ENCODE measurements at places on chromosomes 11 and 22.

DNA sequence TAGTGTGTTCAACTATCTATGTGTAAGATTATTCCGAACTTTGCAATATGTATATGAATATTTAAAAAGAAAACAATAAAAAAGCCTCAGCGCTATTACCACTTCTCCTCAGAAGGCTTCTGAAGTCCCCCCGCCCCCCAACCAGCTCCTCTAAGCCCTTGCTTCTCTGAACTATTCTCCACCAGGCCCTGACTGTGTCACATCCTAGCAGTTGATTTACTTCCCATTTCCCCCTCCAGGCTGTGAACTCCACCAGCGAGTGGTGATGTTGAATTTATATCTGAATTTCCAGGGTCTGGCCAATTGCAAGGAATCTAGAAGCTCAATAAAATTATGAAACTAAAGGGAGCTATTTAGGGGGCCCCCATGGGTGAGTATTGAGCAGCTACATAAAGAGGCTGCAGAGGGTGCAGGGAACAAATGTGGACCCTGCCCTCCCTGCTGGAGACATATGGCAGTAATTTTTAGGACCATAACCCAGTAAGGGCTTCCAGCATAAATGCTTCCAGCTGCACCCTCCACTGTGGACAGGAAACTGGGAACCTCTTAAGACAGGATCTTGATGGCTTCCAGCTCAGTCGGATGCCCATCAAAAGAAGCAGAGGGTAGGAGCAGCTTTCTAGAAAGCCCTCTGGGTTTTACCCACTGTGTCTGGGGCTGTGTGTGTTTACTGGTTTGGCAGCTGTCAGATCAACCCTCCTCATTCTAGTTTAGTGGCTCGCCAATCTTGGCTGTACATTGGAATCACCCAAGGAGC lies 81.4 kb downstream of the TIMP3 start:
- no peak for DNase-seq

GRCh38 chr11:115611343-115611742 lies 107.1 kb upstream of the CADM1 start:
- no peak for DNase-seq

DNA sequence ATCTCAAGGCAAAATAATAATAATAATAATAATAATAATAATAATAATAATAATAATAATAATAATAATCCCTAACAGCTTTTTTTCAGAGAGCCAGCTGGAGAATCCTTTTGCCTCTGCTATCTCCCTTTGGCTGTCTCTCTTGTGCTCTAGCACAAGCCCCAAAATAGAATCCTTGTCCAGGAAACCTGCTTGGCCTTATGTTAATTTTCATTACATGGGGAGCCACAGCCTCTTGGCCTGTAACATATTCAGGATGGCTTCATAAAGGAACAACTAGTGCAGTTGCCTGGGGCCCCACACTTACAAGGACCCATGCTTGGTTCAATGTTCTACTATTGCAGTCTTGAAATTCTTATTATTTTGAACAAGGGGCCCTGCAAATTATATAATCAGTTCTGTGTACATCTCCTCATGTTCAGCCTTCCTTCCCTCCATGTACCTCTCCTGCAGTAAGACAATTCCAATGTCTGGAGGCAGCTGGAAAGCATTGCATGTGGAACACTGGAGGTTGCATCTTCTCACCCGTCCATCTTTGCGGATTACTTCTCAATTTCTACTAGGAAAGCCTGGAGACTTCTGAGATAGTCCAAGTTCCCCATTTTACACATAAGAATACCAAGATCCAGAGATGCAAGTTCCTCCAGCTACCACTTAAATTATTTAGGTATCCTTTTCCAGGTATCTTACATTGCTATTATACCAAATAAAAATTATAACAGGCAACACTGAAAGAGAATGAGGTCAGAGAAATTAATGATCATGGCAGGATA lies 37.8 kb upstream of the SORL1 start:
- DNase-seq: no peak

- DNase-seq: no peak
Observed at GRCh38 chr11:122721964-122722266, 66.4 kb downstream of the UBASH3B start.

DNA sequence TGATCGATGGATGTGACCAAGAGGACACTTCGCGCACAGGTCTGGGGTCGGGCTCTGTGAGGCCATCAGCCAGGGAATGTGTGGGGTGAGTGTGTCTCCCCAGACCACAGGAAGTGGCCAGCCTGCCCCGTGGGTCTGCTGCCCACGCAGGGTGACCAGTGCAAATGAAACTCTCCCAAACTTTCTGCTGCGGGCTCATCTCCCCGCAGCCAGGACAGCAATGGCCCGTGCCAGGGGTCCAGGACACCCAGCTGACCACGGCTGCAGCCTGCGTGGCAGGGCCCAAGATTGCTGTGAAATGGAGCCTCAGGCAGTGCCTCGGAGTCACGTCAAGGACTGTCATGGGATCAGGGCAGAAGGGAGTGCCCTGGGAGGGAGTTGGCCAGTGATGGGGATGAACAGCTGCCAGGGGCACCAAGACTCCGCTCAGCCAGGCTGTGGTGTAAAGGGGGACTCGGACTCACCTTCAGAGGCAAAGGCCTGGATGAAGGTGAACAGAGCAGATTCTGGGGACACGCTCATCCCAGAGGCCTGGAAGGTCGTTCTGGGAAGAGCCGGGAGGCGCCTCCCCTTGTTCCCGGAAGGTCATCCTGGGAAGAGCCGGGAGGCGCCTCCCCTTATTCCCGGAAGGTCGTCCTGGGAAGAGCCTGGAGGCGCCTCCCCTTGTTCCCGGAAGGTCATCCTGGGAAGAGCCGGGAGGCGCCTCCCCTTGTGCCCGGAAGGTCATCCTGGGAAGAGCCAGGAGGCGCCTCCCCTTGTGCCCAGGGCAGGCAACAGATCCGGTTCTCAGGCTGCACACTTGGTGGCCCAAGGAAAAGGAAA lies 252.6 kb downstream of the BRD1 start:
- DNase-seq: no peak

DNA sequence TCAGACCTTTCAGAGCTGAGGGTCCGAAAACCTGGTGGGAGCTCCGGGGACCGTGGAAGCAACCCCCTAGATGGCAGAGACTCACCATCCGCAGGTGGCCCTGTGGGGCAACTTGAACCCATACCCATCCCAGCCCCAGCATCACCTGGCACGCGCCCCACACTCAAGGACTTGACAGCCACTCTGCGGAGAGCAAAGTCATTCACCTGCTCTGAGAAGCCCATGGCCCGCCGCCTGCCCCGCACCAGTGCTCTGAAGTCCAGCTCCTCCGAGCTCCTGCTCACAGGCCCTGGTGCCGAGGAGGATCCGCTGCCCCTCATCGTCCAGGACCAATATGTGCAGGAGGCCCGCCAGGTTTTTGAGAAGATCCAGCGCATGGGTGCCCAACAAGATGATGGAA lies 2.0 kb downstream of the ARHGEF17 start:
- no peak for DNase-seq

DNA sequence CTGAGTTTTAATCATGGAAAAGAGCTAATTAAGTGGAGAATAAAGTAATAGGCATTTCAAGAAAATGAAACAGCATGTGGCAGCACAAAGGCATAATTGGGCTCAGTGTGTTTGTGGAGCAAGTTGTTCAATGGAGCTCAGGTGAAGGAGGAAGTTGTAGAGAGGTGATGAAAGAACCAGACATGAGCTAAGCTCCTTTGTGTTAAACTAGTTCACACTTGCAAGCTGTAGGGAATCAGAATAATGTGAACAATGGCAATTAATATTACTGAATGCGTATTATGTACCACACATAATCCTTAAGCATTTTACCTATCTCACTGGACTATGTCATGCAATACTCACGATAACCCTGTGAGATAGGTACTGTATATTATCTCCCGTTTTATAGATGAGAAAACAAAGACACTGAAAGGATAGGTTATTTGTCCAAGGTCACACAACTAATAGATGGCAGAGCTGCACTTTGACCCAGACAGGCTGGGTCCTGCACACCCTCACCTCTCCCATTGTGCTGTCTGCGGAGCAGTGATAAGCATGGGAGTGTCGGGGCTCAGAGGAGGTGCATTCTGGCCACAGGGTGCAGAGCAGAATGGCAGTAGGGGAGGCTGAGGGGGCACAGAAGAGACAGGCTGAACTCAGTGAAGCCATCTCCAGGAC lies 8.9 kb downstream of the OLFML1 start:
- DNase-seq: no peak

DNA sequence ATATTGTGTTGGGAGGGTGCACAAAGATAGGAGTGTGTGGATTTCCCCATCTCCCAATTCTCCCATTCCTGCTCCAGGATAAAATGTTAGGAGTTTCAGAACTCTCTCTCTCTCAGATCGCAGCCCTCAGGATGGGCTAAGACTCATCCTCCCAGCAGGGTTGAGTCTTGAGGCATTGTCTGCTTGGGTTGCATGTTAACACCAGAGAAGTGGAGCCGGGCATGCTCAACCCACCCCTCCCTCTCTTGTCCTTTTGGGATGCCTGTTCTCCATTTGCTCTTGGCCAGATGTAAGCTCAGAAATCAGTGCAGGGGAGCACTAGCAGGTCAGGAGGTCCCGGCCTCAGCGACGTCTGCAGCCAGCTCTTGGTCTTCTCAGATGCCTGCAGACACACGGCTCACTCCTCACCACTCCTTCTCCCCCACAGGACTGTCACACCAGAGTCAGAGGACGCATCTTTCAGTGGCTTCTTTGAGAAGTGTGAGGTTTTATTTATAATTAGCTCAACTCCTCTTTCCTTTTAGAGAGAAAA lies 1456.5 kb downstream of the TBC1D22A start:
- no peak for DNase-seq

GRCh38 chr11:27300974-27301373 lies 62.0 kb downstream of the CCDC34 start:
- DNase-seq: no peak

DNA sequence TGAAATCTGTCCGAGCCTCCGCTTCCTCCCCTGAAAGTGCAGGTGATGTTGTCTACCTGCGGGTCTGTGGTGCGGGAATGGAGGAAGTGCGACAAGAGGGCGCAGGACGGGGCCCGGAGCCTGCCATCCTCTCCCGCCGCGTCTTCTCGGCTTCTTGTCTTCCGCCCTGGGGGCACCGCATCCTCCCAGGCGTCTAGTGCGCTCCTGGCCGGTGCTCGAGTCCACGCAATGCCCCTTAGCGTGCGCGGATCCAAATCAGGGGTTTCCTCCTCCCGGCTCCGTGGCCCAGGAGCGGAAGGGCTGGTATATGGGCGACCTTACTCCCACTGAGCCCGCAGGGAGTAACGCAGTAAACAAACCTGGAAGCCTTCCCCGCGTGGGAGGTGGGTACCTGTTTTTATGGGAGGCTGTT lies 405 bp downstream of the SFI1 start:
- no peak for DNase-seq

DNA sequence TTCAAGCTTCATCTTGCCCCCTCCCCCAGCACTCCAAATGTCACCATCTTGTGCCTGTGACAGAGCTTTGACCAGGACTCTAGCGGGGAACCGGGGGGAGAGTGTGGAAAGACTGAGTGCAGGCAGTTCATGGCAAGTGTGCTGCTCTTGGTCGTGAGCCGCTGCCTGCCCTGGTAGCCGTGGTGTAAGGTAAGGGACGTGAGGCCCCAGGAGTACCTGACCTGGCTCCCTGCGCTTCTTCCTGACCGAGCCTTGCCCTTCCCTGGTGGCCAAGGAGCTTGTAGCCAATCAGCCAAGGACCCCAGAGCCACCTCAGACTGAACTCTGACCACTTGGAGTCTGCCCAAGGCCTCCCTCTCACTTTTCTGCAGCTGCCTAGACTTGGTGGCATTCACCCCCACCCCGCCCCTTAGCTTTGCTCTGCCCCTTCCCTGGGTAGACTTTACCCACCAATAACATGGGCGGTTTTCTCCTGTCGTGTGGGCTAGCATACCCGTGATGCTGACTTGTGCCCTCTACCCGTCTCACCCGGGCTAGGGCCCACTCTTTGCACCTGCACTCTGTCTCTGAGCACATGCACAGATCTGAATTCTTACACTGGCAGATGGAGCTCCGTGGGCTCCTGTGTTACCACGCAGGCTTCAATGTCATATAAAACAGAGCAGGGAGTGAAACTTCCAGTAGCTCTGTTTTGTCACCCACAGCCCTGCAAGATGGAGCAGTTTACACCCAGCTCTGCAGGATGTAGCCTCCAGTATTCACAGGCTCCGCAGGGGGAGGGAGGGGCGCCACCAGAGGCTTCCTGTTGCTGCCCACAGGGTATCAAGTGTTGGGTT lies 1.5 kb downstream of the DGKZ start:
- no peak for DNase-seq

- DNase-seq: no peak
Observed at GRCh38 chr11:72576243-72576595, 98.0 kb downstream of the PDE2A start.
